ENCODE measurements at places on chromosomes 12 and 14. TPM values are rescaled to one million over a fixed set of nuclear protein-coding genes. Genes with fewer than 3 reads are reported as not detected.

Gene YBX3
- total RNA-seq = 196 TPM

Gene TAC3
- total RNA-seq = 2.9 TPM

Gene GPD1
- 9.0 TPM for total RNA-seq

Gene SINHCAF
- total RNA-seq = 285 TPM

Gene CLEC7A
- 16.2 TPM for total RNA-seq

Gene TSHR
- 0.65 TPM for total RNA-seq

Gene RERGL
- total RNA-seq = 1.1 TPM

Gene RD3L
- total RNA-seq = not detected

Gene LRRC9
- total RNA-seq = 1.7 TPM

Gene AHNAK2
- 2.0 TPM for total RNA-seq

Gene P2RX2
- total RNA-seq = 2.8 TPM

GRCh38 chr14:102532204-102532658 is 22.7 kb upstream of the ANKRD9 start:
- no peak for DNase-seq

GRCh38 chr14:61478971-61479473 is 157.6 kb downstream of the PRKCH start:
- DNase-seq = no peak

DNA sequence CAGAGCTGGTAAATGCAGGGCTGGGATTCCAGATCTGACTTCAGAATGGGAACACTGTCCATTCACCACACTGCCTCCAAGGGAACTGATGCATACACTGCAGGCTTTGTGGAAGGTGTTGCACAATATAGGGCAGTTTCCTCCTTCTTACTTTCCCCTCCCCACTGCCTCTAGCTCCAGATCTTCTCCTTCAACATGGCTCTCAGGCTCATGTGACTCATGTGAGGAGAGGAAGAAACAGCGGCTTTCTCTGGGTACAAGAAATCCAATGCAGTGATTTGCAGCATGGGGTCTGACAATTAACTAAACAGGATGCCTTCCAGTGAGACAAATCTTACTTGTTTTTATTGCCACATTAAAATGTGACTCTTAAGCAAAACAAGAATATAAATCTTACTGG is 447.6 kb upstream of the CCDC196 start:
- no peak for DNase-seq

- no peak for DNase-seq
These were observed 50.0 kb downstream of the ACACB start for GRCh38 chr12:109166371-109166770.

GRCh38 chr12:3000548-3001275 is 41.5 kb downstream of the TEAD4 start:
- no peak for DNase-seq

Data from type B pancreatic cell (in vitro differentiated cells).